ENCODE measurements at places on chromosomes 11 and 22.

GRCh38 chr11:117498791-117499190 is 171.1 kb downstream of the CEP164 start:
- no peak for DNase-seq

DNA sequence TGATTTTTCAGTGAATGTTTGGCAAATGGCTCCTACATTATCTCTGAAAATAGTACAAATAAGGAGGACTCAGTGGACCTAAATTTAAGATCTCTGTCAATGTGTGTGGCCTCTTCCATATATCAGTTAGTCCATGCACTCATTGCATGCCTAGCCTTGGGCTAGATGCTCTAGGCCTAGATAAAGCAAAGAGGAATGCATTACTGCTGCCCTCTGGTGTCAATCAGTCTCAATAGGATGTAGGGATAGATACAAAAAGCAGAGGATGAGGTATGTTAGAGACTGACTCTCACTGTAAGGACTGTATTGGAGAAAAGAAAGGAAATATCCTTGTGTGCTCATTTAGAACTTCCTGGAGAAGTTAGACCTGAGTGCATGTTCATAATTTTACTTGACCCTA is 42.0 kb downstream of the MS4A2 start:
- DNase-seq = no peak

DNA sequence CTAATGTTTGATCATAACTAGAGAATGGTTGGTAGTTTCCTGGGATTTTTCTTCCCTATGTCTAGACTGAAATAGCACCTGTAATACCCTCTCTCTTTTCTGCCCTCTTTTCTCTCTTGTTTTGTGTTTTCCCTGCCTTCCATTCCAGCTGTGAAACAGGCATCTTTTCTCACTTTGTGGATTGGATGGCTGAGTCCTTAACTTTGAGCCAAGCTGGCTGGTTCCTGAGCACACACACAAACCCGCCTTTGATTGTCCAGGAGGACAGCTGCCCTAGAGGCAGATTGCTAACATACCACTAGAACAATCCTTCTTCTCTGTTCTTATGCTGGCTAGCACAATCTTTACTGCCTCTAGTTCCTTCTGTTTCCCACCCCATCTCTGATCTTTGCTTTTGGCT is 17.7 kb downstream of the CTNND1 start:
- no peak for DNase-seq

DNA sequence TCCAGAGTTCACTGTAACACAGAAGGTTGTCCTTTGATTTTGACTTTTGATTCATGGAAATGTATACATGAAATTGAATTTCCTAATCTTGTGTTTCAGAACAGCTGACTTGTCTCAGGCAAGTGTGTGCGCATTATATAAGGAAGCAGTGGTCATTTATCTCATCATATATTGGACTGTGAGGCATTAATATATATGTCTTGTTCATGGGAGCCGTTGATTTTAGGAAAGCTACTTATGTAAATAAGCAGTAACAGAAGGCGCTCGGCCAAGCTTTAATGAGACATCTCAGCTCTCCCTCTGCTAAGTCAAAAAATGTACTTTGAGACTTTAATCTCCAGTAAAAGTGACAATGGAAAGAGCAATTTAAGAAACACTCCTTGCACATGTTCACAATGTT is 100.5 kb downstream of the PDHX start:
- DNase-seq = no peak

- no peak for DNase-seq
These were observed 66.7 kb downstream of the PACS1 start for GRCh38 chr11:66136752-66137123.

- DNase-seq = no peak
These were observed 20.0 kb downstream of the TPBGL start for GRCh38 chr11:75260396-75261170.

- peak; percentile 45 for DNase-seq
These were observed 11.0 kb upstream of the MS4A6A start for GRCh38 chr11:60193687-60194433.

GRCh38 chr11:120785576-120785975 is 238.3 kb upstream of the TBCEL start:
- DNase-seq = no peak

DNA sequence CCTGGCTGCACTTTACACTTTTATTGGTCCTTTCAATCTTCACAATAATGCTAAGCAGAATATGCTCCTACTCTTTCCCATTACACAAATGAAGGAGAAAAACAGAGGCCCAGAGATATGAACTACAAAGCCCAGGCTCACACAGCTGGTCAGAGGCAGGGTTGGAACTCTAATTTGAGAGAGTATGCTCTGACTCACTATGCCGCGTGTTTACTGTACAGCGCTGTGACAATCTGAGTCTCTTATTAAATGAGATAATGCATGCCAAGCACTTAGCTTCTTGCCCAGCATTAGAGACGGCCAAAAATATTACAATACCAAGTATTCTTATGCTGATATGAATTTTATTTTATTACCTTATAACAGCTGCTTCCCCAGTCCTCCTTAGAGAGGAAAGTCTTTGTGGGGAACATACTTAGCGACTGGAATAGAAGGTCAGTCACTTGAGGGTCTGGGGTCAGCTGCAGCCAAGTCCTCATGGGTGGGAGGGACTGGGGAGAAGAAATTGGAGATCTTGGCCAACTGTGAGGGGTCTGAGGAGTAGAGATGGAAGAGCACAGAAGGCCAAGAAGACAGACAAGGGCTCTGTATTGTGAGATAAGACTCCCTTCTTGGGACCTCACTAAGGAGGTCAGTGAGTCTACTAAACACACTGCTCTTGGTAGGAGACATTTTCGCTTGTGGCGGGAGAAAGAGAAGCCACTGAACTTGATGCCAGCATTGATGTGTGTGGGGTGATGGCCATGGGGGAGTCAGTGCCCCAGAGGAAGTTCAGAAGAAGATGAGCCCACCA is 150.8 kb upstream of the TIMP3 start:
- no peak for DNase-seq

- DNase-seq = no peak
These were observed 88.1 kb downstream of the PIWIL4 start for GRCh38 chr11:94655291-94655690.

- DNase-seq = no peak
These were observed 624 bp upstream of the DNAJB7 start for GRCh38 chr22:40862537-40862936.

- DNase-seq = no peak
These were observed 69.4 kb downstream of the ARL14EP start for GRCh38 chr11:30392221-30392784.

DNA sequence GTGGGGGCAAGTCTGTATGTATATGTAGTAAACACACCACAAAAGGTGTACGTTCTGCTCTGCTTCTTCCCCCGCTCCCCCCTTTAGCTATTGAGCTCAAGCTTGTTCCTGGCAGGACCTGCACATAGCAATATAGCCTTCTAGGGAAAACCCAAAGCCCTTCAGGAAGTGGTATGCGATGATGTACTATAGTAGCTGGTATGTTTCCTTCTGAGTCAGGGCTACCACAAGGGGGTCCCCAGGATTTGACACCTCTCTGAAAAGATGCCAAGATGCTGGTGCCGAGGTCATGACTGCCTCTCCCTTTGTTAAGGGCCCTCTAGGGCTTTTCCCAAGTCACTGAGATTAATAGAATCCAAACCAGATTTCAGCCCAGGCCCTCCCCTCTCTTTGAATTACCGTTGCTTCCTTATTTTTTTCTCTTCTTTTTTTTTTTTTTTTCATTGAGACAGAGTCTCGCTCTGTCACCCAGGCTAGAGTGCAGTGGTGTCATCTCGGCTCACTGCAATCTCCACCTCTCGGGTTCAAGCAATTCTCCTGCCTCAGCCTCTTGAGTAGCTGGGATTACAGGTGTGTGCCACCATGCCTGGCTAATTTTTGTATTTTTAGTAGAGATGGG is 268.4 kb downstream of the ETS1 start:
- DNase-seq = no peak

DNA sequence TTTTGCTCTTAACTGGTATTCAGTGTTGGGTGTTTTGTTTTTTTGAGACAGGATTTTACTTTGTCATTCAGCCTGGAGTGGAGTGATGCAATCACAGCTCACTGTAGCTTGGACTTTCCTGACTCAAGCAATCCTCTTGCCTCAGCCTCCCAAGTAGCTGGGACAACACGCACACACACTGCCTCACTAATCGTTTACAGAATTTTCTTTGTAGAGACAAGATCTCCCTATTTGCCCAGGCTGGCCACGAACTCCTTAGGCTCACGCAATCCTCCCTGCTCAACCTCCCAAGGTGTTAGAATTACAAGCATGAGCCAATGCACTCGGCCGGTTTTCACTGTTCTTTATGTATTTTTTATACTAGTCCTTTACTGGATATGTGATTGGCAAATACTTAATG is 51.0 kb upstream of the IGLL5 start:
- DNase-seq = no peak

- DNase-seq = no peak
These were observed 49.4 kb upstream of the MYO18B start for GRCh38 chr22:25692397-25693267.

GRCh38 chr22:26588729-26589366 is 1.1 kb downstream of the TPST2 start:
- no peak for DNase-seq

Data from activated T-cell treated with anti-CD3 and anti-CD28 coated beads for 1 hour (primary cell).